ENCODE measurements at places on chromosomes 13 and 19. TPM values are rescaled to one million over a fixed set of nuclear protein-coding genes. Genes with fewer than 3 reads are reported as not detected.

- no peak for DNase-seq
These were observed 749 bp downstream of the GDF15 start for GRCh38 chr19:18386543-18387271.

GRCh38 chr19:45016388-45017314 lies 15.4 kb downstream of the RELB start:
- peak; percentile 19 for DNase-seq

The ZNF93 gene
- total RNA-seq = 2.9 TPM

The TRPC4 gene
- total RNA-seq = 8.1 TPM
